HFF-Myc (cell line): ENCODE measurements at places on chromosomes 1 and 21.

DNA sequence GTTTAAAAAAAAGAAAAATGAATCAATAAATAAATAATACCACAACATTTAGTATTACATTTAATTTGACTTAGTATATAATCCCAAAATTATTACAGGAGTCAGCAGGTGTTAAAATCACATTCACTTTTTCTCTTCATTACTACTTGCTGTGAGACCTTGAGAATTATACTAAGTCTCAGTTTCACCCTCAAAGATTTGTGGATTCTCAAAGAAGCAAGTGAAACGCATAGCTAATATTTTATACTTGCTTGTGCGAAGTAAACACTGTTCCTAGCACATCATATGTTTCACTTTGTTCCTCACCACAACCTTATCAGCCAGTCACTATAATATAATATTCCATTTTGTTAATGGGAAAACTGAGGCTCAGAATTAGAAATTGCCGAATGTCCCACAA, 4.0 kb downstream of the CLCA1 start:
- DNase-seq: no peak

DNA sequence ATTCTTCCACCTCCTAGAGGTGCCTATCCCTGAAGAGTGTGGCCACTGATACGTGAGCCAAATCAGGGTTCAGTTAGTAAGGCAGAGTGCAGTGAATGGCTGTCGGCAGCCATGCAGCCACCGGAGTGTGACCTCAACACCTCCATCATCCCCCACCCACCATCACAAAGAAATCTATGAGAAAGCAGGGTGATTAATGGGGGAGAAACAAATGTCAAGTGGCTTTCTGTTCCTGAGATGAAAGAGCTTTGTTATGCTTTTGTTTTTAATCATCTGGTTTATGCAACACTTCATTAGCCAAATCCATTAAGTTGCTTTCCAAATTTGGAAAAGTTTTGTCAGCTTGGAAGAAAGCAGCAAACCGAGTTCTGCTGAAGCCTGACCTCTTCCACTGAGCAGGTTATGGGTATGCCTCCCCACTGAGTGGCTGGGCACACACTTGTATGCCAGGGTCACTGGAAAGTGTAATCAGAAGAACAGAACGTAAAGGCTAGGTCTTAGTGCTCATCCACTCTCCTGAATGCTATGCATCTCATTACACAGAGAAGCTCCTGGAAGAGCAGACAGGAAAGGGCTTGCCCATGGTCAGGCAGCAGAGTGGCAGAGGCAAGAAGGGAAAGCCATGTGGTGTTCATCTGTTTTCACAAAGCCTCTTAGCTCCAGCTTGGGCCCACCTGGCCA, 57.1 kb upstream of the ATP1B1 start:
- peak; percentile 27 for DNase-seq

GRCh38 chr1:240192851-240193250, 101.2 kb downstream of the FMN2 start:
- DNase-seq: no peak

GRCh38 chr21:45365608-45366241, 39.2 kb upstream of the COL18A1 start:
- no peak for DNase-seq

DNA sequence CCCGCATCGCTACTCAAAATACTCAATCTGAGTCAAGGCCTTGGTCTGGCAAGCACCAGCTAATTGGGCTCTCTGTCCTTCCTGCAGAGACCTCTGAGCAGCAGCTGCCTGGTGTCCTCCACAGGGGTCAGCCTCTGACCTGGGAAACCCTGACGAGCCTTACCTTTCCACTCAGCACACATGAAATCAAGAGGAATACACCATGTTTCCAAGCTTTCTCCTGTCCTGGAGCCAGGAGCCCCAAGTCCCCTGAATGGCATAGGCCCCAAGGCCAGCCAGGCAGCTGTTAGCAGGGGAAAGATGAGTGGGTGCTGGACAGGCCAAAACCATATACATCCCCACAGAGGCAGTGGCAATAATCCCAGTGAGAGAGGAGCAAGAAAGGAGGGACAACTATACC, 27.2 kb upstream of the TSPEAR start:
- no peak for DNase-seq

DNA sequence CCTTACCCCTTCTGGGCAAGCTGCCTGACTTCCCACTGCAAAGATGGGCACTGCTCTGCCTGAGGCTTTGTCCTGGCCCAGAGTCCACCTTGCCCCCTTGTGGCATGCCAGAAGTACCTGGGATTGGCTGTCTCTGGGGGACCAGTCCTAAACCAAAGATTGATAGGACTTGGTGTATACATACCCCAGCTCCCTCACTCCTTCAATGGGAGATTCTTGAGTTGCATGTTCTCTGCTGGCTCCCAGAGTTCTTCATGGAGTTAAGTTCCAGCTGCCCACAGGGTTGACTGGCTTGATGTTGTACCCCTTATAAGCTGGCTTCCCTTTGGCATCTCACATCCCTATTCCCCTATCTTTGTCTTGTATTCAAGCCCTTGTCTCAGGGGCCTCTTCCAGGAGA, 244.8 kb downstream of the GRIK3 start:
- no peak for DNase-seq

- DNase-seq: no peak
Observed at GRCh38 chr1:157725221-157725577, 24.6 kb upstream of the FCRL3 start.

- DNase-seq: no peak
Observed at GRCh38 chr1:205519541-205520131, 15.2 kb downstream of the CDK18 start.

DNA sequence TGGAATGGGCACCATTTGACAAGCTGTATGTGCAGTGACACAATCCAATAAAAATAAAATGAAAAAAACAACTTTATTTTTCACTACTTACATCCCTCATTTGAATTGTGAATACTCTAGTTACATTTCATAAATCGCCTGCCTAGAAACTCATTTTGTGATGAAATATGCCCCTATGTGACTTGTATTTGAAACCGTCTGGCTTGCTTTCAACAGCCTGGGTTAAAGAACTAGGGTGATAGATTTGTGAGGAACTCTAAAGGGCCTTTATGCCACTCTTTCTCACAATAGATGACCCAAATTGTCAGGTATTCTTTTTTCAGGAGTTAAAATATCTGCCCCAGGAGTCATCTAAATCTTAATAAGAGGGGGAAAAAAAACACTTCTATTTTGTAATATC, 137.9 kb downstream of the DAB1 start:
- no peak for DNase-seq

- no peak for DNase-seq
Observed at GRCh38 chr21:37368541-37369279, 2.1 kb downstream of the DYRK1A start.

- no peak for DNase-seq
Observed at GRCh38 chr1:233897325-233898162, 6.9 kb upstream of the SLC35F3 start.

DNA sequence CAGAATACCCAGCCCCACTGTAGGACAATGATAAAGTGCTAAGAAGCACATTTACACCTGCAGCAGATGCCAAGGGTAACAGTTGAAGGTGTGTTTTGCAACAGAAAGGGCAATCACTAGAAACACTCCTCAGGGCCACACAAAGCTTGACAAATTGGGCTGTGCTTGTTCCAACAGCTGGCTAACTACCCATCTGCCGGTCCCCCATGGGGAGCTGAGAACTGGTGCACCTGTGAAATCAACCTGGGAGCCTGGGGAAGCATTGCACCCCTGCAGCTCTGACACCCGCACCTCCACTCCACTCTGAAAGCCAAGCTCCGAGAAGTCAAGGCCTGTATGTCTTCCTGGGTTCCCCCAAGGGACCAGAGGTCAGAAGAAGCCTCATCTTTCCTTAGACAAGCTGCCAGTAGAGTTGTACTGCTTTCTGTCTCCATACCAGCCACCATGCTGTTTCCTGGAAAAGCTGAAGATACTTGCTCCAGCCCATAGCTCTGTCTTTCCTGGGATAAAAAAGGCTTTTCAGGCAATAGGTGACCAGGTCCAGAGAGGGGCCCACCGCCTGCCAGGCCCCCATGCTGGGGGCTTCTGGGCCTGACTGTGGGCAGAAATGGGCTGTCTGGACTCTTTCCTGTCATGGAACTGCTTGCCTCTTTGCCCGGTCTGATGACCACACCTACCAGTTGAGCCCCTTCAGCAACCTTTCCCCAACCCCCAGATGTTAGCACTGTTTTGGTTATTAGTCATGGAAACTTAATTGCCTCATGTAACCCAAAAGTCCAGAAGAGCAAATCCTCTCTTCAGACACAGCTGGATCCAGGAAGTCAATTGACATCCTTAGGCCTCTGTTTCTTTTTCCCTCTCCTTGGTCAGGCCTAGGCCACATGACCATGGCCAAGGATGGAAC, 93.6 kb downstream of the KIF14 start:
- DNase-seq: peak; percentile 12

GRCh38 chr1:175072099-175072951, 4.7 kb downstream of the TNN start:
- peak; percentile 71 for DNase-seq

- DNase-seq: no peak
Observed at GRCh38 chr1:118317842-118318614, 133.0 kb upstream of the SPAG17 start.

DNA sequence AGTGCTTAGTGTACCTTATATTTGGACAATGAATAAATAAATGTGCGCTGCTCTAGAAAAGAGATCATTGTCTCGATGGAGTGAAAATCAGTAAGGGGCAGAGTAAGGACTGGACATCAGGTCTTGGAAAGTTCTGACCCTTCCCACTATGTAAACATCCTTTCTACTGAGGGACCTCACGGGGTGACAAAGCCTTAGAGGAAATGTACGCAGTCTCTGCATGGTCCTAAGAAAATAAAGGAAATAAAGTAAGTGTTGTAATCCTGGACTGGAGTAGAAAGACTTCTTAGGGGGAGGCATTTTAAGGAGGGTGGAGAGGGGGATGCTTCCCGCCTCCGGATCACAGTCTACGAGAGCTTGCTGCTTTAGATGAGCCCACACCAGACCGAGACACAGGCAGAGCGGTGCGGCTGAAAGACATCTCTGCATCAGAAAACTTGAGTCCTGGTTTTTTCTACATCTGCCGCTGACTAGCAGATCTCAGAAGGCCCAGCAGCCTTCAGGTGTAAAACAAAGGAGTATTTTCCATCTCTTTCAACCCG, 22.3 kb upstream of the GPR137B start:
- no peak for DNase-seq

DNA sequence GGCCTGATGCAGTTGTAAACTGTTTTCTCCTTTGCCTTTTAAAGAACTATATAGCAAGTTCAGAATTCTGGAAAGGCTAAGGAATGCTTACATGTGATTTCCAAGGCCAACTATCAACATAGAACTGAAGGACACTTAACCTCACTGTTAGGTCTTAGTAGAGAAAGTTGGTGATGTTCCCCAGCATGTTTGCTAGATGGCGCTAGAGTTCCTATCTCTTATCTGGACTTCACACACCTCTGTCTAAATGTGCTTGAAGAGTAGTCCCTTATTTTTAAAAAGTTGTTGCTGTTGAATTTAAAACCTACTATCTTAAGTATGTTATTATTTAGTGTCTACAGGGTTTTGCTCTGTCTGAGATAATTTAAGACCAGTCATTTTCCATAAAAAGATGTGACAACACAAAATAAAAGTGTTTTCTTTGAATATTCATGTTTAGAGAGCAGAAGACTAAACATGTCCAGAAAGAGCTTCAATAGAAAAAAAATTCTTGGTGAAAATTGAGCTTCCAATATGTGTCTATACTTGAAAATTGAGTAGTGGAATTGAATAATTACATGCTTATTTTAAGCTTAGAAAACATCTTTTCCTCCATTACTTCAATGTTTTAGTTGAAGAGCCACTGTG, 237.3 kb downstream of the S1PR1 start:
- peak; percentile 9 for DNase-seq

GRCh38 chr1:8133657-8134430, 107.7 kb upstream of the ERRFI1 start:
- DNase-seq: peak; percentile 62

DNA sequence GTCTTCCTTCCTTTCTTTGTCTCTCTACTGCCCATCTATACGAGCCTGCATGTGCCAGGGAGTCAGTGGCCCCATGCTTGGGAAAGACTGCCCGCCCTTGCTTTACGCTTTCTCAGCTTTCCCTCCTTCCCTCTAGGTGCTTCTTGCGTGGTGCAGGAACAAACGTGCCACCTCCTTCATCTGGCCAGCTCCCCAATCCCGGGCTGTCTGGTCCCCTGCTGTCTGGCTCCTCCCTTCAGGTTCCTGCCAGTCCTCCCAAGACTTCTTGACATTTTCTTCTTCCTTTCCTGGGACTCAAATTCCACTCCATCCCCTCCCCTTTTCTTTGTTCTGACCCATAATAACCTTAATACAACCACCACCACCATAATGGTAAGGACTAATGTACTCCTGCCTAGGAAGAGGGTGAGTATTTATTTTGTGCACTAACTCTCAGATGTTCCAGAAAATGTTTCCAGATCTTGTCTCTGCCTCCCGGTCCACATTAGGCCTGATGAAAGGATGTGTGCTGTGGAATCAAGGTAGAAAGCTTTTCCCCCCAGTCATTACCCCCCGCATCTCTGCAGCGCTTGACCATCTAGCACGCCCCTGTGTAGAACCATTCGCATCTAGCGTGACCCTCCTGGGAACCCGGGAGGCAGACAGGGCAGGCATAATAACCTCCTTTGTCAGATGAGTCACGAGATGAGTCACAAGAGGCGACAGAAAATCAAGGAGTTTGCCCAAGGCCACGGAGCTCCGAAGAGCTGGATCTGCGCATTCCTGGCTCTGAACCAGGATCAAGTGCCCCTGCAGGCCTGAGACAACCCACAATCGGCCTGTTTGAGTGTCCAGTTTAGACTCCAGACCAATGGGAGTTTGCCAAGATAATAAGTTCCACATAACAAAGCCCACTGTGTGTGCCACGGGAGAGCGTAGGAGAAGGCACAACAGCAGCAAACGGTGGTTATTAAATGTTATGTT, 60.1 kb upstream of the NEK2 start:
- peak; percentile 63 for DNase-seq

- DNase-seq: no peak
Observed at GRCh38 chr1:230792691-230793462, 45.7 kb downstream of the CAPN9 start.

GRCh38 chr1:186682736-186683135, 2.5 kb upstream of the PTGS2 start:
- DNase-seq: no peak

- no peak for DNase-seq
Observed at GRCh38 chr1:185155600-185156287, 1.0 kb downstream of the TRMT1L start.

GRCh38 chr21:35170244-35170643, 121.1 kb upstream of the RUNX1 start:
- DNase-seq: no peak

DNA sequence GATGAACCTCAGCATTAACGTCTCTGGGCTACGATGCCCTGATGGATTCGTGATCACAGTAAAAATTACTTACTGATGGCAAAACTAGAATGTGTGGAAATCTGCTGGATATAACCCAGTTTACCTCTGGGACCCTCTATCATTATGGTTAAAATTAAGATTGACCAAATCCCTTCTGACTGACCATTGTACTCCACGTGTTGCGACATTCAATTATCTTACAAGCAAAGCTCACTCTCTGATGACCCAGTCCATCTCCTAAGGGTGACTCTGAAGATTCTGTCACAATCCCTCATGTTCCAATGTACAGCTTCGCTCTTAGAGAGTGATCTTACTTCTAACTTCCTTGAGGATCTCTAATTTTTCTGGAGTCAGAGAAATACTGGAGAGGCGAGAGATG, 288.5 kb upstream of the RUNX1 start:
- no peak for DNase-seq

GRCh38 chr1:39392851-39393573, 98.4 kb upstream of the BMP8A start:
- DNase-seq: no peak
